ENCODE measurements at places on chromosomes 2 and 18. TPM values are rescaled to one million over a fixed set of nuclear protein-coding genes. Genes with fewer than 3 reads are reported as not detected.

The GNAL gene
- total RNA-seq = 2.2 TPM

The DNAH6 gene
- total RNA-seq = 0.37 TPM

The UGT1A5 gene
- not detected for total RNA-seq

The RNU2-63P gene
- 275 TPM for total RNA-seq

The TGFA gene
- total RNA-seq = not detected

The CAMKMT gene
- total RNA-seq = 10.8 TPM

The NYAP2 gene
- total RNA-seq = not detected

The SCN7A gene
- total RNA-seq = not detected

The COLEC12 gene
- total RNA-seq = 115 TPM

The C1QL2 gene
- total RNA-seq = not detected

The AQP12A gene
- total RNA-seq = not detected

The POTEC gene
- total RNA-seq = not detected

The FBXO36 gene
- total RNA-seq = 3.3 TPM

The ZBTB7C gene
- total RNA-seq = under 0.01 TPM

The SNRNP27 gene
- 31.1 TPM for total RNA-seq

The MROH2A gene
- total RNA-seq = not detected

The RUFY4 gene
- total RNA-seq = not detected

The TCF23 gene
- not detected for total RNA-seq

The CFAP210 gene
- total RNA-seq = not detected

The EHD3 gene
- total RNA-seq = 14.7 TPM

The OTOS gene
- total RNA-seq = not detected

The TMEM17 gene
- 1.2 TPM for total RNA-seq

The DSC2 gene
- not detected for total RNA-seq

The FBXO15 gene
- 0.37 TPM for total RNA-seq

The TRIM43B gene
- not detected for total RNA-seq

The GPBAR1 gene
- total RNA-seq = 0.20 TPM

The SULT1C4 gene
- total RNA-seq = not detected

The ATP6V1B1 gene
- 0.59 TPM for total RNA-seq

The CPO gene
- total RNA-seq = under 0.01 TPM

The RAX gene
- not detected for total RNA-seq

The PCARE gene
- total RNA-seq = not detected

The NGEF gene
- 6.2 TPM for total RNA-seq

The VSNL1 gene
- 0.20 TPM for total RNA-seq

The NR4A2 gene
- total RNA-seq = 0.39 TPM

Measured in subcutaneous preadipocyte (primary cell).